A549 (cell line): ENCODE measurements at places on chromosomes 3 and 15.

DNA sequence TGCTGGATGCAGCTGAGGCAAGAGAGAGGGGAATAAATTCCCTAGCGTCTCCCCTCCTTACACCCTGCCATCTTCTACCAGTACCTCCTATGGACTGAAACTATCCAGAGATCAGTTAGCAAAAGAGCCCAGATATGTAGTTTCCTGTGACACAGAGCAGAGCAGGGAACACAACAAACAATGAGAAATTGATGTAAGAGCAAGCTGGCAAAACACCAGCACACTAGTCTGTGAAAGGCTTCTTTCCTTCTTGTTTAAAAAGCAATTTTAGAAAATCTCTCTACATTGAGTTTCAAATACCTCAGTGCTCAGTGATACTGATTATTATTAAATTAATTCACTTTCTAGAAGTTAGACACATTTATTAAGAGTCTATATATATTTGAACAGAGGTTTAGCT, 215.6 kb upstream of the AZI2 start:
- no peak for DNase-seq

DNA sequence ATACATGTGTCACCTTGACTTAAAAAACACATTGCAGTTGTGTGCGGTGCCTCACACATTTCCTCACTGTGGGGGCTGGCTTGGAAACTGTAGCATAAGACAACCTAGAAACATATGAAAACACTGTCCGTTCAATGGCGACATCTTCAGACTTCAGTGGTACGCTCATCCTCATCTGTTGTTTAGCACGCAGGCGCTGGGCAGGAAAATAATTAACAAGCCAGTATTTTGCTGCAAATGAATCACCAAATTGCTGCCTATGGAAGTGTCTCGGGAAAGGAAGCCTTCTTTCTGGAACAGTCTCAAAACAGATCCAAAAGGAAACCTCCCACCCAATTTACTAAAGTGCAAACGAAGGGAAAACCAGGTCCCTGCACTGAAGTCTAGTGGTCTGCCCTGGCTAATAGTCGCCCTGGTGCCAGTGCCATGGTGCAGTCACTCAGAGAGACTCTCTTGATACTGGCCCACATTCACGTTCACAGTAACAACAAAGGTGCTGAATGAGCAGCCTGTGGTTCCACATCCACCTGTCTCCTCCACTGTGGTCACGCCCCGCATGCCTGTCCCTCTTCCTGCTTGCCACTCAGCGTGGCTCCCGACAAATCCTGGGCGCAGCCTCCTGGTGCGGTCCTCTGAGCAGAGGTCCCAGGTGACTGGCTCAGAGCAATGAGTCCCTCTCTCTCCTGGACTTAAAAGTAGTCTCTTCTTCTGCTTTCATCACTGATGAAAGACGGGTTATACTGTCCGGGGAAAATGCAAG, 35.6 kb upstream of the MUC13 start:
- DNase-seq, result no peak

- DNase-seq, result no peak
Measured at GRCh38 chr15:61994216-61994615, 66.0 kb downstream of the VPS13C start.

- DNase-seq, result no peak
Measured at GRCh38 chr3:123720638-123721037, 135.8 kb upstream of the HACD2 start.

- no peak for DNase-seq
Measured at GRCh38 chr3:124783696-124784095, 53.4 kb downstream of the UMPS start.

- no peak for DNase-seq
Measured at GRCh38 chr3:30646181-30646876, 39.9 kb downstream of the TGFBR2 start.

- DNase-seq, result no peak
Measured at GRCh38 chr3:112018712-112019111, 15.8 kb upstream of the TMPRSS7 start.

- DNase-seq, result peak; percentile 82
Measured at GRCh38 chr3:51982352-51982837, 940 bp upstream of the ACY1 start.

DNA sequence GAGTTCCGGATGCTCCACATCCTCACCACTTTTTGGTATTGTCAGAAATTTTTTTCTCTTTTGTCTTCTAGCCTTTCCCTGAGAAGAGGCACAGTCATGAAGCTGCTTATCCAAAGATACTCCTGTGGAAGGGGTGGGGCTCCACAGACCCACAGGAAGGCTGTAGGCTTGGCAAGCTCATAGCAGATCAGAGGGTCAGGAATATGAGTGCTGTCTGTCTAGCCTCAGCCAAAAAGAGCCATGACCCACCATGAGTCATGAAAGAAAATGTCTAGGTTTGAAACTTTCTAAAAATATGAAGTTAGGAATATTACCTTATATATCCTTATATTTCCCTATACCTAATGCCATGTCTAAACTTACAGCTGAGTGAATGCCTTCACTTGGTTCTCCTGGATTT, 118.2 kb upstream of the THBS1 start:
- DNase-seq, result no peak

DNA sequence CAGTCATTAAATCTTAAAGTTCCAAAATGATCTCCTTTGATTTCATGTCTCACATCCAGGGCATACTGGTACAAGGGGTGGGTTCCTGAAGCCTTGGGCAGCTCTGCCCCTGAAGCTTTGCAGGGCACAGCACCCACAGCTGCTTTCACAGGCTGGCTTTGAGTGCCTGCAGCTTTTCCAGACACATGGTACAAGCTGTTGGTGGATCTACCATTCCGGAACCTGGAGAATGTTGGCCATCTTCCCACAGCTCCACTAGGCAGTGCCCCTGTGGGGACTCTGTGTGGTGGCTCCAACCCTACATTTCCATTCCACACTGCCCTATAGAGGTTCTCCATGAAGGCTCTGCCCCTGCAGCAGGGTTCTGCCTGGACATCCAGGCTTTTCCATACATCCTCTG, 211.1 kb upstream of the THBS1 start:
- DNase-seq, result no peak

DNA sequence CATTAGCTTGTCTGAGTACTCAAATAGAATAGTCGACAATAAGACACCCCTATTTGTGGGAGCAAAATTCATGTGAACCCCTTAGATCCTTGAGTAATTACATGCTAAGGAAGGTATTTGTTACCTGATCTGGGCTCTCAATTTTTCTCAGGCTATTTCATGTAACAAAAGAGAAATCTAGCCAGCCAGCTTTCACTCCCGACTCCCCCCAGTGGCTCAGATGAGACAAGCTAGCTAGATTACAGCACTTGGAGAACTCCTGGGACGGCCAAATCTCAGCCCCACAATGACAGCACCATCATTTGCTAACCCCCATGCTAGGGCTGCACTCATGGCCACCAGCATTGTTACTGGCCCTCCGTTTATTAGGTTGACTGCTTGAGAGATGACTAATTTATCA, 41.3 kb downstream of the GLDN start:
- DNase-seq, result peak; percentile 55

DNA sequence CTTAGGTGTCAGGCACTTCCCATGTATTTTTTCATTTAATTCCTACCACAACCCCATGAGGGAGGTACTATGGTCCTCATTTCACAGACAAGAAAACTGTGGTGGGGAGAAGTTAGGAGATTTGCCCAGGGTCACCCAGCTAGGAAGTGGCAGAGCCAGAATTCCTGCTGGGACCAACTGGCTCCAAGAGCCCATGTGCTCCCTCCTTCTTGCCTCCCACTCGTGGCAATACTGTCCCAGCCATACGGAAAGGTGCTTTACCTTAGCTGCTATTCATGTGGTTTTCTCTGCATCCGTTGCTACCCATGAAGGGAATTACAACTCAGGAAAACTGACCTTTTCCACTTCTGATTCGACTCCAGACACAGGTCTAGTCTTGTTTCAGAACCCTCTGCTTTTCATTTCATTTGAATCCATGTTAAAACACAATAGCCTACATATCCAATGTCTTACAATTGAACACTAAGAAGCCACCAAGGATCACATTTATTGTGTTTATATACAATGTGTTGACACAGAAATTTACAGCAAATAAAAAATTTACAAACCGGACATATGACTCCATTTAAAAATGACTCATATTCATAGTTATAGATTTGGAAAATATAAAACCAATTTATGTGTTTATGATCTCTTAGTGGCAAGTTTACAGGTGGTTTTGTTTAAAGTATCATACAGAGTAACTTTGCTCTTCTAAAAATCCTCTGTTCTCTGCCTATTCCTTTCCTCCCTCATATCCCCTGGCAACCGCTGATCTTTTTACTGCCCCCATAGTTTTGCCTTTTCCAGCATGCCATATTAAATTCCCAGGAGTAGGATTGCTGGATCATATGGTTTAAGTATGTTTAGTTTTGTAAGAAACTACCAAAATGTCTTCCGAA, 58.8 kb downstream of the BTD start:
- no peak for DNase-seq

GRCh38 chr3:147431751-147432150, 22.6 kb downstream of the ZIC1 start:
- no peak for DNase-seq

GRCh38 chr15:57118013-57118799, 199.8 kb downstream of the TCF12 start:
- DNase-seq, result no peak

DNA sequence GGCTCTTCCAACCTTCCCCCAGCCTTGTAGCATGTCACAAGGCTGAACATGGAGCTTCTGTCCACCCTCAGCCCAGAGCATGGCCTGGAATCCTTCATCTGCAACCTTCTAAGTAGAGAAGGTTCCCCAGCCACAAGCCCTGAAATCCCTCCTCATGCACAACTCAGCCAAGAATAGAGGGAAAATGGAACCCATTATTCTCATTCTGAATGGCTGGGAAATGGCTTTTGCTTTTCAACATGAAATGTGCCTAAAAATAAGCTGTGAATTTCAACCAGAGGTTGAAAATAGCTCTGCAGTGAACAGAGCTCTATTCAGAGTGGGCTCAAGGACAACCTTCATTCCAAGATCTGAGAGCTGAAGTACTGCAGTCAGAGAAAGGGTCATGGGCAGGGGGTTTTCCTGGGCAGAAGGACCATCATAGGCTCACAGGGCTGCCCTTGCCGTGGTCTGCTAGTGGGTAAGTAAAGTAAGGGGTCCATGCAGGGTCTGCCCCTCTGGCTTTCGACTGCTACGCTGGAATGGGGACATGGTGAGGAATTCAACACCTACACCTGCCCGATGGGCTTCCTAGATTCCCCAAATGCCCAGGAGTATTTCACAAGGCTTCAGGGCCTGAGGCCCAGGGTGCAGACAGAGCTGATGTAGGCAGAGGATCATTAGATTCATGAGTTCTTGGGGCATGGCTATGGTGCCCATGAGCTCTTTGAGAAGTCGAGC, 35.9 kb downstream of the POC1A start:
- no peak for DNase-seq
